Suppressor macrophage (primary cell): ENCODE measurements at places on chromosomes 6 and 20.

GRCh38 chr20:61370841-61371303 lies 118.8 kb downstream of the CDH4 start:
- DNase-seq: no peak

- no peak for DNase-seq
Observed at GRCh38 chr6:339480-339879, 47.2 kb downstream of the DUSP22 start.

DNA sequence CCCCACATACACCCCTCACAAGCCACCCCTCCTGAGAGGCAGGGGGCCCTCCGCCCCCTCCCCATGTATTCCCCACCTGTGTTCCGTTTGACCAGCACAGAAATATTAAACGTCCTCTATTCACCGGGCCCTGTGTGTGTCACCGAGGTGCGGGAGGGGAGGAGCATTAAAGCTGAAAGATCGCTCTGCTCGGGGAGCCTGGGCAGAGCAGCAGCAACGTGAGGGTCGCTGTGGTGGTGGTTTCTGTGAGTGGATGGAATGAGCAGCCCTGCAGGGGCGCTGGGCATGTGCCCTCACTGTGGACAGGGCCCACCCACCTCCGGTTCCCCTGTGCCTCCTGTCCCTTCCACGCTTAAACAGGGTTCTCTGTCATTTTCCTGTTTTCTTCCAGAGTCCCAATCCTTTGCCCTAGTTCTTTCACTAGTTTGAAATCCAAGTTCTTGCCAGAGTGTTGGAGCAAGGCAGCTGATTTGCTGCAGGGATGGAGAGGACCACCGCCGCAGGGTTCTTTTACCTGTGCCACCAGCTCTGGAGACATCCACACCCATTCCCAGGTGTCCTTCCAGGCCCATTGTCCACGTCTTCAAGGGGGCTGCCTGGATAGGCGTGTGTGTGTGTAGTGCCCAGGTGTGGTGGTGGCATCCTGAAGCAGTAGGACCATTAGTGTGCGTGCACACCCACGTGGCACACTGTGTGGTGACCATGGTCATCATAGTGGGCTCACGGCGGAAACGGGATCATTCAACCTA lies 37.6 kb upstream of the MDFI start:
- DNase-seq: no peak

GRCh38 chr6:96164802-96165201 lies 149.0 kb downstream of the FUT9 start:
- no peak for DNase-seq

DNA sequence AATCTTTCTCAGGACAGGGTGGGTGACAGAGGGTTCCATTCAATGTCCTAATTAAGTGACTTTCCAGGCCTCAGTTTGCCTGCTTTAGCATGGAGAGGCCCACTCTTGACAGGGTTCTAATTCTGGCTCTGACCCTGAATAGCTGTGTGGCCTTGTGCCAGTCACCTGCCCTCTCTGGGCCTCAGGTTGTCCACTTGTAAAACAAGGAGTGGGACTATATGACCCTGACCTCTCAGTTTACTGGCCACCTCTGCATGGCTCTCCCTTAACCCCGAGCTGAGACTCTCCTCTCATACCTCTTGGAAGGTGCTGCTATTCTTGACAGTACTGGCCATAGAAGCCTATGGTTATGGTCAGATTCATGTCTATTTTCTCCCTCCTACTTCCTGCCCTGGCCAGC lies 44.1 kb upstream of the MLN start:
- no peak for DNase-seq
